ENCODE measurements at places on chromosomes 13 and 19. TPM values are rescaled to one million over a fixed set of nuclear protein-coding genes. Genes with fewer than 3 reads are reported as not detected.

Gene CYP2A7
- not detected for total RNA-seq

Gene SACS
- 25.7 TPM for total RNA-seq

Gene LYPD3
- total RNA-seq = 73.8 TPM

Gene WBP4
- total RNA-seq = 11.8 TPM

Gene DMKN
- 456 TPM for total RNA-seq

All from skin of body (tissue), 3 donors.